Ovary (tissue), 10 donors: ENCODE measurements at places on chromosomes 12 and 14. TPM values are rescaled to one million over a fixed set of nuclear protein-coding genes. Genes with fewer than 3 reads are reported as not detected.

DNA sequence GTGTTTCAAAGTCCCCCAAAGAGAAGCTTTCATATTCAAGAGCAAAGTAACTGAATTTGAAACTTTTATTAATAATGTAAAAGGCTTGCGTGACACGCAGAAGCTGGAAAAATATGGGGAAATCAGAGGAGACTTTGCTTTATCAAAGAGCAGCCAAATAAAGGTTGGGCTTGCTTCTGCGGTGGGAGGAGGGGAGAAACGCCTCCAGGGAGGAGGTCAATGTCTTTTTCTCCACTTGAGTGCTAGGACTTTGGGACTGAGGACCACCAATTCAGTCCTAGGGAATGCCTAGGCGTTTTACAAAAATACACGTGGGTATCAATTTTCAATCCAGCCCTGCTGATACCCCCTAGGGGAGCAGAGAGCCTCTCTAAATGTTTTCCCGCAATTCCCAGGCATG is 60.9 kb upstream of the FZD10 start:
- no peak for DNase-seq

DNA sequence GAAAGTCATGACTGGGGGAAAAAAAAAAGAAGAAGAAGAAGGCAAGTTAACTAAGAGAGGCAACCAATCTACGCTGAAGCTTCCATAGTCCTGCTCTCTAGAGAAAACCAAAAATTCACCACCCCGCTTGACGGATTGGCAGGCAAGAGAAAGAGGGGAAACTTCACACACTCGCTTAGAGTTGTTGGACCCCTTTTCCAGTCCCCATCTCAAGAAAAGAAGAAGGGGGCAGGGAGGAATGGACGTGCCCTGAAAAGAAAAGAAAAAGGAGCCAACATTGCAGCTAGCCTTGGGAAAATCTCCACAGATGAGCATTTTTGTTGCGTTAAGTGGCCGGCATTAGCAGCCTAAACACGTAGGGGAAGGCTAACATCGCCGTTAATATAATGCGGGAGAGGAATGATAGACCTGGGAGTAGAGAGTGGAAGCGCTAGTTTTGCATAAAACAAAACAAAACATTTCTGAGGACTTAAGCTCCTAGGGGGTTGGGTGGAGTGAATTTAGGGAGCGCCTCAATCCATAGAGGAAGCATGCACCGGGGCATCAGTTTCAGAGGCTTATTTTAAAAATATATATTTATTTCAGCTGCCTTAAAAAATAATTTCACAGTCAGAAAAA is 11.3 kb upstream of the FOXG1 start:
- no peak for DNase-seq

DNA sequence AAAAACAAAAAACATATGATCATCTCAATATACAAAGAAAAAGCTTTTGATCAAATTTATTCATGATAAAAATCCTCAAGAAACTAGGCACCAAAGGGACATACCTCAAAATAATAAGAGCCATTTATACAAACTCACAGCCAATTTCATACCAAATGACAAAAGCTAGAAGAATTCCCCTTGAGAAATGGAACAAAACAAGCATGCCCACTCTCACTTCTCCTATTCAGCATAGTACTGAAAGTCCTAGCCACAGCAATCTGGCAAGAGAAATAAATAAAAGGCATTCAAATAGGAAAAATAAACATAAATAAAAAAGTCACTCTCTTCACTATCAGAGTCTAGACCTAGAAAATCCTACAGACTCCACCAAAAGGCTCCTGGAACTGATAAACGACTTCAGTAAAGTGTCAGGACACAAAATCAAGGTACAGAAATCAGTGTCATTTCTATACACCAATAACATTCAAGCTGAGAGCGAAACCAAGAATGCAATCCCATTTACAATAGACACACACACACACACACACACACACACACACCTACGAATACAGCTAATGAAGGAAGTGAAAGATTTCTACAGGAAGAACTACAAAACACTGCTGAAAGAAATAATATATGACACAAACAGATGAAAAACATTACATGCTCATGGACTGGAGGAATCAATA is 1486.2 kb upstream of the SEL1L start:
- no peak for DNase-seq

DNA sequence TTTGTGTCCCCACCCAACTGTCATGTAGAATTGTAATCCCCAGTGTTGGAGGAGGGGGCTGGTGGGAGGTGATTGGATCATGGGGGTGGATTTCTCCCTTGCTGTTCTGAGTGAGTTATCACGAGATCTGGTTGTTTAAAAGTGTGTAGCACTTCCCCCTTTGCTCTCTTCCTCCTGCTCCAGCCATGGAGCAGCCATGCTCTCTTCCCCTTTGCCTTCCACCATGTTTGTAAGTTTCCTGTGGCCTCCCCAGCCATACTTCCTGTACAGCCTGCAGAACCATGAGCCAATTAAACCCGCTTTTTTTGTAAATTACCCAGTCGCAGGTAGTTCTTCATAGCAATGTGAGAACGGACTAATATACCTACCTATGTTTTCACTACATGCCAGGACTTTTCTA is 2.6 kb upstream of the POC1B start:
- DNase-seq, result no peak

GRCh38 chr12:131195796-131196195 is 242.1 kb downstream of the ADGRD1 start:
- DNase-seq, result no peak

- DNase-seq, result no peak
These were observed 64.6 kb downstream of the ATG14 start for GRCh38 chr14:55347040-55347439.

GRCh38 chr14:37493606-37494005 is 101.4 kb downstream of the FOXA1 start:
- no peak for DNase-seq

- DNase-seq, result no peak
These were observed 134.6 kb downstream of the PTPRR start for GRCh38 chr12:70785896-70786295.

GRCh38 chr14:101230161-101230850 is 326.8 kb upstream of the RTL1 start:
- no peak for DNase-seq

GRCh38 chr14:58427281-58428117 is at the start of the genes KIAA0586 and TIMM9:
TSS of gene KIAA0586 (plus strand) at chr14:58427719. CDS start at chr14:58428265, 546 bp downstream.
TSS of gene TIMM9 (minus strand) at chr14:58427531. CDS start at chr14:58411945, 15,586 bp downstream.
- peak; percentile 96 for DNase-seq

DNA sequence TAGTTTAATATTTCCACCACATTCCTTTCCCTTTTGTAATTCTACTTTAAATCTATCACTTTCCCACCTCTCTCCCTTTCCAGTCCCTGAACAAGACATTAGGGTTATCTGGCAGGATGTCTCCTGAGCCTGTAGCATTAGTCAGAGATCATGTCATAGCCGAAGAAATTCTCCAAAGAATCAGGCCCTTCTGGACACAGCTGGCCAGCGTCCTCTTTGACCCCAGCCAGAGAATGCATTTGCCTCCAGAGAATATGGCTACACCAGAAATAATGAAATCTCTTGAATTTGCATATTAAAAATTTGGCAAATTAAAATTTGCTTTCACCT is 56.7 kb downstream of the NTF3 start:
- no peak for DNase-seq

GRCh38 chr14:46417066-46417465 is 234.5 kb downstream of the RPL10L start:
- DNase-seq, result no peak

GRCh38 chr14:93972618-93973205 is 3.7 kb downstream of the ASB2 start:
- no peak for DNase-seq

GRCh38 chr12:88509851-88510250 is 70.4 kb downstream of the KITLG start:
- DNase-seq, result no peak

DNA sequence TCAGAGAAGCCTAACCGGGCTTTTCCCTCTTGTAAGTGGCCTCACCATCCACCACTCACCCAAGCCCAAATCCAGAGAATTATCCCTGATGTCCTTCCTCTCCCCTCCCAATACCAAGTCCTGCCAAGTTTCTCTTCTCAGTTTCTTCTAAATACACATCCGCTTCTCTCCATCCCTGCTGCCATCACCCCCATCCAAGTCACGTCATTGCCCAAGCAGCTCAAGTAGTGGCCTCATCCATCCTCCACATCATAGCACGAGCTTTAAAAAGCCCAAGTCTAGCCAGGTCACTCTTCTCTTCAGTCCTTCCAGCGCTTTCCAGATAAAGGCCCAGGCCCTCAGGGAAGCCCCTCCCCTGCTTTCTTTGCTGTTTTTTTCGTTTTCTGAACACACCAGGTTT is 25.4 kb downstream of the IL31 start:
- no peak for DNase-seq

GRCh38 chr12:75874441-75874840 is 157.1 kb downstream of the PHLDA1 start:
- DNase-seq, result no peak

DNA sequence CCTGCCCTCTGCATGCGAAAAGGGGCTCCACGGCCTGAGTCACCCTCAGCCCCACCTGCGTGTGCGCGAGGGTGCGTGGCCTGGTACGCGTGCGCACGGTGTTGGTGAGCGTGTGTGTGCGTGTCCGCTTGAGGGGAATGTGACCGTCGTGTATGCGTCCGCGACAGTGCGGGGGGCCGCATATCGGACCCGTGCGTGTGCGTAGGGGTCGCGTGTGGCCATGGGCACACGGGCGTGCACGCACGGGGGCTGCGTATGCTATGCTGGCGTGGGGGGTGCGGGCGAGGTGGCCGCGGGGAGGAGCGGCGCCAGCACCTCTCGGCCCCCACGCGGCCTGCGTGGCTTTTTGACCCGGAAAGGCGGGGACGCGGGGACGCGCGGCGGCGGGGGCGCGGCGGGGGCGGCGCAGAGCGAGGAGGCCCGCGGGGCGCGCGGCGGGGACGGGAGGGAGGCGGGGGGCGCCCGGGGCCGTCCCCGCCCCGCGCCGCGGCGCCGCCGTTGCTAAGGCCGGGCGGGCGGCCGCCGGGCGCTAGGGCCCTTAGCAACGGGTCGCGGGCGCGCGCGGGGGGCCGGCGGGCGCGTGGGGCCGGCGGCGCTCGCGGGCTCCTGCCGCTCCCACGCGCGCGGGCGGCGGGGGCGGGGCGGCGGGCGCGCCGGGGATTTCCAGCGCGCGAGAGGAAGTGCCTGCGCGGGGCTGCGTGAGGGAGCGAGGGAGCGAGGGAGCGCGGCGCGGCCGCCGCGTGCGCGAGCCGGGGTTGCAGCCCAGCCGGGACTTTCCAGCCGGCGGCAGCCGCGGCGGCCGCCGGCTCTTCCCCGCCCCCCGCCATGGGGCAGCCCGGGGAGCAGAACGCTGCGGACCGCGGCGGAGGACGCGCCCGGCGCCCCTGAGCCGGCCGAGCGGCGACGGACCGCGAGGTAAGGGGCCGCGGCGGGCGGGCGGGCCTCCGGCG is at the start of gene TRAF3:
TRAF3 (plus strand) TSS at position 689 of the 950 bp plus-strand sequence. CDS start 92,753 bp downstream, outside the sequence.
- peak; percentile 83 for DNase-seq

DNA sequence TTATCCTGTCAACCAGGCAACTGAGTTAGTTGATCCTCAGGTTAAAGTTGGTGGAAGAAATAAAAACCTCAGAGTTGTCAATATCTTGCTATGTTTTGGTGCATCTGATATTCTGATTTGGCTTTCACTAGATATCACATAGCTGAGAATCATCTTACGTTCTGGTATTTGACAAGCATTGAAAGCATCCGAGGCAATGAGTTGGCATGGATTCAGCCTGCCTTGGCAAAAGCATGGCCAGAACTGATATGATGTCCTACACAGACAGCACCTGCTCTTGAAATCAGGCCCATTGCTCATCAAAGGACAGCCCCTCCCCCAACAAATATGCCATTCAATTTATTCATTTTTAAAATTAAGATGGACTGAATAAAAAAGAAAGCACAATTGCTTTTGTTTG is 320.7 kb upstream of the ATP2B1 start:
- DNase-seq, result no peak

DNA sequence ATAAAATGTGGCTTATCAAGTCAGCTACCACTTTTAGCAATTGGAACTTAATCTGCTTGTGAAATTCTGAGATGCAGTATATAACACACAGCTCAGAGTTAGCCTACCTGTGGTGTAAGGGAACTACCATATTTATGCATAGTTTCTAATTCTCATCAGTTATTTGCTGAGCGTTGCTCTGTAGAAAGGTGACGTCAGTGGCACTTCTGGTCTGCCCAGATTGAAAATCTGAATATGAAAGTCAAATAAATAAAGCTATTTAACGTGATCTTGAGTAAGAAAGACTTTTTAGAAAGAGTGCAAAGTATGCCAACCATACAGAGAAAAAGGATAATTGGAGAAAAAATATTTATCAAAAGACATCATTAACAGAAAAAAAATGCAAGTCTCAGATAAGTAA is 938.9 kb upstream of the NOVA1 start:
- DNase-seq, result no peak

DNA sequence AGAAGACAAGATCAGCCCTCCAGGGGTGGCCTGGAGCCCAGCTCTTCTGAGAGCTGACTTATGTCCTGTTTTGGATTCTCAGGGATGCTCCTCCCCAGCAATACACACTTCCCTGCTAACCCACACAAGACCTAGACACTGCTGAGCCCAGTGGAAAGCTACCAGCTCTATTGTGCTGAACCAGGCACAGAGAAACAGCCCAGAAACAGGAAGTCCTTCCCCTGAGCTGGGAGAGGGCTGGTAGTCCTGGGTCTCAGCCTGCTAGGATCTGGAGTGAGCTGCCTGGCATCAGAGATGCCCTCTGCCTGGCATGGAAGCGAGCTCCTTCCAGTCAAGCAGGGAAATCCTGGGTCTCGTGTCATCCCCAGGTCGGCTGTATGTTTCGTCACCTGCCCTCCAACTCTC is 1.2 kb upstream of the LAG3 start:
- no peak for DNase-seq

GRCh38 chr12:121797937-121798786 is 4.7 kb upstream of the RHOF start:
- DNase-seq, result peak; percentile 90

DNA sequence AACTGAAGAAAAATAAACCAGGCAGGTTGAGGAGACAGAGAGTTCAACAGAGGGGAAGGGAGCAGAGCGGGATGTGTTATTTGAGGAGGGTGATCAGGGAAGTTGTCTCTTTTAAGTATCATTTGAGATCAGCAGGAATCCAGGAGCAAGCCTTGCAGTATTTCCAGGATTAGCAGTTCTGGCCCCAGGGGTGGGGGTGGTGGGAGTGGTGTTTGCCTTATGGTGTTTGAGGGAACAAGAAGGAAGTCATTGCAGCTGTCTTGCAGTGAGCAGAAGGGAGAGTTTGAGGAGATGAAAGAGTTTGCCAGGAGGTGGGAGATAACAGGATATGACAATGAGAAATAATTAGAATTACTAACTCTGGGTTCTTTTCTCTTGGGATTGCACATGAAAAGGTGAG is 418.6 kb downstream of the NELL2 start:
- no peak for DNase-seq

The GOLT1B gene
- 16.0 TPM for total RNA-seq

The RBP5 gene
- 1.6 TPM for total RNA-seq

The ZBTB42 gene
- 6.5 TPM for total RNA-seq

The CISTR gene
- total RNA-seq, result not detected

The HVCN1 gene
- 12.0 TPM for total RNA-seq

The TMPRSS12 gene
- total RNA-seq, result not detected

The NXPH4 gene
- total RNA-seq, result 0.20 TPM

The TXNDC16 gene
- 14.7 TPM for total RNA-seq

The NPC2 gene
- total RNA-seq, result 213 TPM

The PRH2 gene
- total RNA-seq, result not detected

The NOVA1 gene
- total RNA-seq, result 7.4 TPM

The CLEC9A gene
- total RNA-seq, result not detected
